WTC11 (cell line): ENCODE measurements at places on chromosomes 2 and 18.

- peak; percentile 38 for DNase-seq
Measured at GRCh38 chr2:62304429-62305417, 108.8 kb downstream of the B3GNT2 start.

DNA sequence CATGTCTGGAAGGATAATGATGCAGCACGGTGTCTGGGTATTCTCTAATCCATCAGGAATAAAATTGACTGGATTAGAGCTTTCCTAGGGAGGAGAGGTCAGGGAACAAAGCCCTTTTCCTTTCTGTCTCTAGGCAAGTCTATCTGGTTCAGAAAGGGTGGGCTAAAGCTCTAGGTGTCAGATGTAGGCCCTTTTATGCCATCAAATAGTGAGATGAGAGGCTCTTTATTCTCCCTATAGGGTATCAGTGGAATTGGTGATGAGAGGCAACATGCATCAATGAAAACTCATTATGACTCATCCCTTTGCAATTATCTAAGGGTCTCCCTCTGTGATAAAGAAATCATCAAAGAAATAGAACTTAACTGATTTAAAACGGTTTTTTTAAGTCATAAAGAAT lies 328.0 kb upstream of the CRIM1 start:
- DNase-seq = no peak

- peak; percentile 13 for DNase-seq
Measured at GRCh38 chr2:160647967-160648685, 154.5 kb upstream of the RBMS1 start.

DNA sequence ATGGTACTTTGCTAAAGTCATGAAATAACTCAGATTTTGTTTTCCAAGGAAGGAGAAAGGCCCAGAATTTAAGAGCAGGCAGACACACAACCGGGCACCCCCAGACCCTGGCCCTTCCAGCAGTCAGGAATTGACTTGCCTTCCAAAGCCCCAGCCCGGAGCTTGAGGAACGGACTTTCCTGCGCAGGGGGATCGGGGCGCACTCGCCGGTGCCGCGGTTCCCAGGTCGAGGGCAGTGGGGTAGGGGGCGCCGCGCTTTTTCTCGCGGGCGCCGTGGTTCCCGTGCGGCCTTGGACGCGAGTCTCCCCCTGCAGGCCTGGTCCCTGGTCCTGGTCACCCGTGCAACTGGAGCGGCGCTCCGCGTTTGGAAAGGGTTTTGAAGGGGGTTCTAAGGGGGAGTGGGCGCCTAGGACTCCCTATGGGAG lies 1.2 kb downstream of the ZNF236 start:
- peak; percentile 66 for DNase-seq

GRCh38 chr2:54709336-54709809 lies 14.1 kb upstream of the EML6 start:
- DNase-seq = peak; percentile 31

GRCh38 chr2:190378880-190379237 lies 29.3 kb upstream of the MFSD6 start:
- DNase-seq = no peak

- no peak for DNase-seq
Measured at GRCh38 chr2:88011011-88011410, 5.3 kb downstream of the RNU2-63P start.
